Prostate gland (tissue), 2 donors: ENCODE measurements at places on chromosomes 2 and 18.

- no peak for DNase-seq
These were observed 92.8 kb downstream of the AP1S3 start for GRCh38 chr2:223744580-223744979.

- no peak for DNase-seq
These were observed 947.0 kb upstream of the CDH2 start for GRCh38 chr18:29123706-29124530.

DNA sequence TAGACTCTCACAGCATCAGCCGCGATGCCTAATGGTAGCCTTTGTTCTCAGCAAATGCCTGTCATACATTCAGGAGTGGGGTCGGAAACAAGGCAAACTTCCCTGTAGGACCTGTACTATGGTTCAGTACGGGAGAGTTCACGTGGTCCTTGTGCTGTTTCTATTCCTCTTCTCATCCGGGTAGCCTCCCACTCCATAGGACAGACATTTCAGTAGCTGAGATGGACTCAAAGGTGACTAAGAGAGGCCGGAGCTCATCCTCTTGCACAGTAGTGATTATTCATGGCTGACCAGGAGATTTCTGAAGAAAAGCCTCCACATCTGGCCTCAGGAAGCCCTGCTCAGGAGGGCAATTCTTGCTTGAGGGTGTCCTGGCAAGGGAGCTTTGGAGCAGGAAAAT is 117.8 kb upstream of the SPRED2 start:
- no peak for DNase-seq

- no peak for DNase-seq
These were observed 14.1 kb upstream of the GMPPA start for GRCh38 chr2:219484343-219485200.

GRCh38 chr2:68796295-68796905 is 61.8 kb downstream of the ARHGAP25 start:
- DNase-seq = no peak

DNA sequence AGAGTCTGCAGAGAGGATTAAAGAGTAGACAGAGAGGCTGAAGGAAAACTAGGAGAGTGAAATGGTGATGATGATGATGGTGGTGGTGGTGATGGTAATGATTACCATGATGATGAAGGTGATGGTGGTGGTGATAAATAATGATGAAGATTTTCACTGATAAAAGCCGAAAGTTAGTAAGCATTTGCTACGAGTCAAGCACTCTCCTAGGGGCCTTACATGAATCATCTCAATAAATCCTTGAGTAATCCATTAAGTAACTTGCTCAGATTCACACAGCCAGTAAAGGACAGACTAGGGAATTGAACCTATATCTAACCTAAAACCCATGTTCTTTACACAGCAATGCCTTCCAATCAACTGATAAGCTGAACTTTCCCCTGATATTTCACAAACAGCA is 106.7 kb upstream of the PGAP1 start:
- DNase-seq = no peak

DNA sequence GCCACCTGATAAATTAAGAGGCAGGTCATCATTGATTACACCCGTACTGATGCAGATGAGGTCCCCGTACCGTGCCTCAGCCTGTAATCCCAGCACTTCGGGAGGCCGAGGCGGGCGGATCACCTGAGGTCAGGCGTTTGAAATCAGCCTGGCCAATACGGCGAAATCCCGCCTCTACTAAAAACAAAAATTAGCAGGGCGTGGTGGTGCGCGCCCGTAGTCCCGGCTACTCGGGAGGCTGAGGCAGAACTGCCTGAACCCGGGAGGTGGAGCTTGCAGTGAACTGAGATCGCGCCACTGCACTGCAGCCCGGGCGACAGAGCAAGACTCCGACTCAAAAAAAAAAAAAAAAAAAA is 683 bp upstream of the ENOSF1 start:
- no peak for DNase-seq

DNA sequence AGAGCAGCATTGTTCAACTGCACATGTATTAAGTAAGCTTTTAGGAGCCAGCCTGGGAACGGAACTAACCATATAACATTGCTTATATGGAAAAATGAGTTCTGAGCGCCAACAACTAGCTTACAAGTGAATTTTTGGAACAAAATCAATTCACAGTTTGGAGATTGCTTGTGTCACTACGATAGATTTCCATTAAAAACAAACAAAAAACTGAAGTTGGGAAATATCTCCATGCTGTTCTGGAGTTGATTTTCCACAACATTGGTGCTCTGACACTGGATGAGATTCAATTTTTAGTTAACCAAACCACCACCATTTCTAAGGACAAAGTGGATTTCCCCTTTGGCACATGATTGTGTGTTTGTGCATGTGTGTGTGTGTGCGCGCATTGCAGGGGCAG is 56.9 kb upstream of the ZNF397 start:
- no peak for DNase-seq

DNA sequence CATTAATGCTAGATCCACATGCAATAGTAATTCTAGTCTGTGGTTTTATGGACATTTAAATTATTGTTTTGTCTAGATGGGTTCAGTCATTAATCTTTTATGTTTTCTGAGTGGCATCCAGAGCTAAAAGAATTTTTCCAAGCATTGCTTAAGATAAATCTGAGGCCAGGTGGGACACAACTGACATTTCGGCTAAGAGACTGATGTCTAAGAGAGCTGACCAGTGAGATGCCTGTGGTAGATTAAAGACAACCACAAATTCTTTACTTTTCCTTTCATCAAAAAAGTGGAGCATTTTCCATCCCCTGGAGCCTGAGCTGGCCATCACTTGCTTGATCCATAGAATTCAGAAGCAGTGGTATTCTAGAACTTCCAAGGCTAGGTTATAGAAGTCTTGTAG is 182.2 kb downstream of the NRP2 start:
- no peak for DNase-seq

- DNase-seq = peak; percentile 70
These were observed 212.3 kb downstream of the CYP26B1 start for GRCh38 chr2:71935262-71935848.

- no peak for DNase-seq
These were observed 57.8 kb upstream of the TXNDC2 start for GRCh38 chr18:9827793-9828505.

DNA sequence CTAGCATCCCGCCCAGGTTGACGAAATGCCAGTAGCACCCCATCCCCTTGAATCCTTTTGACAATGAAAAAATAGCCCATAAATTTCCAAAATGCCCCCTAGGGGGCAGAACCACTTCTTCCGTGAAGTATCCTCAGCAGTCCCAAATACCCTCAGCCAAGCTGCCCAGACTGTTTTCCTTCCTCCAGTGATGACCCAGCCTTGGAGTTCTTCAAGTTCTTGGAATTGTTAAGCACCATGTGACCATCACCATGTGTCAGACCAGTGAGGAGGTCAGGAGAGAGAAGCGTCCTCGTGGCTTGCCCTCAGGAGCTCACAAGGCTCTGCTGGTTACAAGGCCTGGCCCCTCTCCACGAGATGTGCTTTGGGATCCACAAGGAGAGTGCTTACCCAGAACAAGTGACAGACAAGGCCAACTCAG is 1.4 kb upstream of the SLC23A3 start:
- peak; percentile 42 for DNase-seq

DNA sequence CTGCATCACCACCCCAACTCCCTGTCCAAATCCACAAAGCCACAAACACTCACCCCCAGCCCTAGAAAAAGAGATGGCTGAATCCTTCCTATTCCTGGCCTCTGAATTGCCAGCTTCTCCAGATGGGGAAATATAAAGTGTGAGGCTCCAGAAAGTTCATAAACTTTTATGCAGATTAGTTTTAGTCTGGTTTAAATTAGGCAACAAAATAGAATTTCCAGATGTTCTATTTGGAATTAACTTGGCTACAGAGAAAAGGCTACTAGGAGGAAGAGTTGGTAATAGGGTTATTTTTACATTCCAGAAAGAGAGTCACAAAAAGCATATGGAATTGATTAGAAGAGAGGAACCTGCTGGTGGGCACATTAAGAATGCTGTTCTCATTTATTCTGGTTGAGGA is 56.0 kb downstream of the EN1 start:
- no peak for DNase-seq

GRCh38 chr18:58288921-58289797 is 245.1 kb downstream of the NEDD4L start:
- no peak for DNase-seq

DNA sequence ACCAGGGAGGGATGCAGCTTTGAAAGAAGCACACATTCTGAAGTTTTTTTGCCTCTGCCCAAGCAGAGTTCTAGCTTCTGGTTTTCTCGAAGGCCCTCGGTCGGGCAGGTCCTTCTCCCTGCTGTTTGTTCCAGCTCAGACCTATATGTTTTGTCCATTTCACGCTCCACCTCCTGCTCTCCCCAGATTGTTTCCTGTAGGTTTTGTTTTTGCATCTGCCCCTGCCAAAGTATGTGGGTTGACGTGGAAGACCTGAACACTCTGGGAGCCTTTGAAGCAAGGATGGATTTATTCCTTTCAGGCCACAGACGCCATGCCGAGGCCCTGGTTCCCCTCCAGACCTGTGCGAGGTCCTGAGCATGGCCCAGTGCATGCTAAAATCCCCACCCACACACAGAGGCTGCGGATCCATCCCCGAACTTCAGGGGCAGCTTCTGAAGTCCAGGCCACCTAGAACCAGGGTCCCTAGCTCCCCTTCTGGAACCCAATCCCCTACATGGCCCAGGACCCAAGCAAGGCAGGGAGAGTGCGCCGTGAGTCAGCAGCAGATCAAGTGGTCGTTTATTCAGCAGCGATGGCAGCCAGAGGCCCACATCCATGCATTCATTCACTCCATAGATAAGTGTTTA is 205.4 kb downstream of the KLHL29 start:
- no peak for DNase-seq

- DNase-seq = no peak
These were observed 79.1 kb upstream of the DNMT3A start for GRCh38 chr2:25420820-25421237.

DNA sequence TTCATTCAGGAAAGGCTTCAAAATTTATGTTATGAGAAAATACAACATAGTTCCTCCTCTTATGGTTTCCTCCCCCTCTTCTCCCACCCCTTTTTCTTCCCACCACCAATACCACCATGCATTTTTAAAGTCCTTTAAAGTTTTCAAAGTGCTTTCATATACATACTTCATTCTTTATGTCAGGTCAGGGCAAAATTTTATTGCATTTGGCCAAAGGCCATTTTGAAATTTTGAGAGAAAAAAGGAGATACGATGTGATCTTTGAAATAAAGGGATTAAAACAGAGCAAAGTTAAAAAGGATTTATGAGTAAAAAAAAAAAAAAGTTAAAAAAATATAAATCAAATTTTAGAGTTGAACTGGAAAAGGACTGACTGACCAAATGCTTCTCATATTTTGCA is 792.5 kb upstream of the FANCL start:
- no peak for DNase-seq

- no peak for DNase-seq
These were observed 631 bp downstream of the MORN2 start for GRCh38 chr2:38876407-38876806.

DNA sequence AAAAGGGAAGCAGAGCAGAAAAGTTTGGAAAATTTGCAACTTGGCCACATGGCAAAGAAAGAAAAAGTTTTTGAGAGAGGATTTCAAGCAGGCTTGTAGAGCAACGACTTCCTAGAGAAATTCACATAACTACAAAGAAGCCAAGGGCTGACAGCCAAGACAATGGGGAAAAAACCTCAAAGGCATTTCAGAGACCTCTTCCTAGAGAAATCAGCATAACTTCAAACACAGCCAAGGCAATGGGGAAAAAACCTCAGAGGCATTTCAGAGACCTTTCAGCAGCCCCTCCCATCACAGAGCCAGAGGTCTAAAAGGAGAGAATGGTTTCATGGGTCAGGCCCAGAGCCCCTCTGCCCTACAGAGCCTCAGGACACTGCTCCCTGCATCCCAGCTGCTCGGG is 7.2 kb downstream of the ADI1 start:
- no peak for DNase-seq

DNA sequence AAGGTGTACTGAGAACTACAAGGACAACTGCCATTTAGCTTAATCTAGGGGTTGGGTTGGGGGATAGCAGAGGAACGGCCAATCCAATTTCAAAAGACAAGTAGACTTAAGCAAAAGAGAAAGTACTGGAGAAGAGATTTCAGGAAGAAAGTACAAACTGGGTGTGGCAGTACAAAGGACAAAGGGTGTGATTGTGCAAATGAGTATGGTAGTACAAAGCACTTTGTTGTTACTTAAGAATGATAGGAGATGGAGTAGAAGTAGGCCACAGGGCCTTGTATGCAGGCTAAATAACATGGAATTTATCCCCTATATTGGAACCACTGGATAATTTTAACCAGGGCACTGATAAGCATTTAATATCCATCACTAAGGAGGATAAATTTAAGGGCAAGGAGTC is 4.7 kb upstream of the ORC2 start:
- DNase-seq = no peak

DNA sequence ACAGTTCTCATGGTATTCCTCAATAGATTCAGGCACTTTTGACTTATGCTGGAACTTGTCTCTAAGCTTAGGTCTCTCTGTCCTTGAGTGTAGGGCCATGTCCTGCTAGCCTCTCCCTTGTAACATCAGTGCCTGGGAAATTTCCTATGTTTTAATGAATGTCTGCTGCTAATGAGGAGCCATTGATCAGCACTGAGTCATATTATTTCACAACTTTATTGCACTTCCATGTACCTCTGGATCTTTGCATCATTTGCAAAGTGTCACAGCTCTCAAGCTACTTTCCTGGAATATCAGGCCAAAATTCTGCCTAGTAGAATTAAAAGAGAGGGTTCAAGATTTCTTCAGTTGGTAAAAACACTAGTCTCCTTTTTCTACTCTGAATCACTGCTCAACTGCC is 102.5 kb downstream of the GAREM1 start:
- DNase-seq = no peak

- DNase-seq = no peak
These were observed 20.8 kb upstream of the FIGN start for GRCh38 chr2:163756588-163756987.

DNA sequence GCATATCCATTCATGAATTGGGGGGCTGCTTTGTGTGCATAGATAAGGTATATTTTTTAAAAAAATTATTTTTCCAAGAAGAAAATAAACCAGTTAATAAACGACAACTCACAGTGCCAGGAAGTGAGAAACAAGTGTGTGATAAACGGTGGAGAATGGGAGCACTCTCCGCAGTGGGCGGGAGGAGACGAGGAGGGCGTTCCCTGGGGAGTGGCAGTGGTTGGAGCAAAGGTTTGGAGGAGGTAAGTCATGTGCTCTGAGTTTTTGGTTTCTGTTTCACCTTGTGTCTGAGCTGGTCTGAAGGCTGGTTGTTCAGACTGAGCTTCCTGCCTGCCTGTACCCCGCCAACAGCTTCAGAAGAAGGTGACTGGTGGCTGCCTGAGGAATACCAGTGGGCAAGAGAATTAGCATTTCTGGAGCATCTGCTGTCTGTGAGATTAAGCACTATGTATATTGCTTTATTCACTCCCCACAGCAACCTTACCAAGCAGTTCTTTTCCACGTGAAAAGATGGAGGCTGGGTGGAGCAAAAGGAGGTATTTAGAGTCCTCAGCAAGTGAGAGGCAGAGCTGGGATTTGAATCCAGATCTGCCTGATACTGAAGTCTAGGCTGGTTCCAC is 27.0 kb upstream of the CASP8 start:
- DNase-seq = peak; percentile 81

DNA sequence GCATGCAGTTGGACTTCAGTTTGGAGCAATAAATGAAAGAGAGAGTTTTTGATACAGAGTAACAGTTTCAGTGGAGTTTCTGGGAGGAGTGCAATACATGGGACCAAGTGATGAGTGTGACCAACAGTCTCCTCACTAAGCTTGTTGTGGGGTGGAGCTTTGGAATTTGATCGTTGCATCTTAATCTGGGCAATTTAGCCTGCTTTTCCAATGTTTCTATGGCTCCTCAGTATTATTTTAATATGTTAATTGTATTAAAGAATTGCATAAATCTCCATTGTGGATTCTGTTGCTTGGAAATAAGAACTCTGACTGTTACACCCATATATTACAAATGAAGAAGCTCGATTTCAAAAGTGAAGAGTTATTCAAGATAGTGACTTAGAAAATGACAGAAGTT is 446.6 kb upstream of the LRATD1 start:
- DNase-seq = no peak
